Effector CD4-positive, alpha-beta T cell (primary cell): ENCODE measurements at places on chromosomes 2 and 18.

DNA sequence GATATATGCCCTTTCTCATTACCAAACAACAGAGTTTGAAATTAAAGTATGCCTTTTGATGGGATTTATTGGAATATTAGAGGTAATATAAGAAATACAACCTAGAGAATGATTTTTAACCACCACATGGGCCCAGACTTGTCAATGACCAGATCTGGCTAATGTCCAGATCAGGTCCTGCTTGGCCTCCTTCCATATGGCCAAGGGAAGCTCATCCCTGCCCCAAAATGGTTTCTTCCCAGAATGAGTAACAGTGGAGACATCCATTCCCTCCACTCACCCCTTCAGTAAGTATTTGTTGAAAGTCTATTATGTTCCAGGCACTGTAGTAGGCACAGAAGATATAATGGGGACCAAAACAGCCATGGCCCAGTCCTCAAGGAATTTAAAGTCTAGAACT is 54.9 kb downstream of the ANTXR1 start:
- DNase-seq = no peak

- no peak for DNase-seq
Measured at GRCh38 chr2:46801731-46802664, 113.6 kb downstream of the MCFD2 start.

- DNase-seq = no peak
Measured at GRCh38 chr2:144922519-144922918, 402.6 kb upstream of the ZEB2 start.

DNA sequence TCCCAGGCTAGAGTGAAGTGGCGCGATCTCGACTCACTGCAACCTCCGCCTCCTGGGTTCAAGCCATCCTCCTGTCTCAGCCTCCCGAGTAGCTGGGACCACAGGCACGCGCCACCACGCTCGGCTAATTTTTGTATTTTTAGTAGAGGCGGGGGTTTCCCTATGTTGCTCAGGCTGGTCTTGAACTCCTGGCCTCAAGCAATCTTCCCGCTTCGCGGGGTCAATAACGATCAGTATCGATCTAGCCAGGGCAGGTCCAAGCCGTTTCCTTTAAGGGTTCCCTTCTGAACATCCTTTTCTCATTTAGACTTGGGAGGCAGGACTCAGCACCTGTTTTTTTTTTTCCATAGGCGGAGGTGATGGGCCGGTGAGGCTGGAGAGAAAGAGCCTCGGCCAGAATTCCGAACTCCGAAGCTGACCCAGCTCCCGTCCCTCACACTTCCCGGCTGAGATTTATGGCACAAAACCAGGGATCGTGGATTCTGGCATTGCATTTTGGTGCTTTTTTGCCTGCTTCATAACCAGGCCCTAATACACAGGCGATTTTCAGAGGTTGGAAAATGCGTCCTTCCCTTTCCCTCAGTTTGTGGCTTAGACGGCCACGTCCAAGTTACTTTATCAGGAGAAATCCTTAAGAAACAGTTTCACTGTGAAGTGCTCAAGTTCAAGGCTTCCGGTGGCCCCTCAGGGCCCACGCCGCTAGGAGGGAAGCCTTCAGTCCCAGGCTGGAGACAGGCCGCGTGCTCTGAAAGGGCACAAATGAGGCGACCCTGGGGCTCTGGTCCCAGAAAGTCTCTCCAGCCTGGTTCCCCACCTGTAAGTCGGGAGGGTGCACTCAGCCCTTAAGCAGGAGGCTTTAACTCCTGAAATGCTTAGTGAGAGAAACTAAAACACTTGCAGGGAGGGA is 998 bp upstream of the SLC66A3 start:
- no peak for DNase-seq

DNA sequence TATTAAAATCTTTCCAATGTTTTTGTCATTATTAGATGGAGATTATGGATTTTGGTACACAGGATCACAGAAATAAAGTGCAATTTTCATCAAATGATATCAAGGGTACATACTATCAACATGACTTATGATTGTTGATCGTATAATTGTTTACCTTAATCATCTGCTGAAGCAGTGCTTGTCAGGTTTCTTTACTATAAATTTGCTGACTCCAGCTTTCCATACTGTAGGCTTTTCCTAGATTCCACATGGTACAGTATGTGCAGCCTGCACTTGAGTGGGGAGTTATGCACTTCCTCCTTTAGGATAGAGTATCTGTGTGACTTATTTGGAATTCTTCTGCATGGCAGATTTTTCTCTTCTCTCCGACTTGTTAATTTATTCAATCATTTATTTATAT is 187.6 kb upstream of the DPP10 start:
- DNase-seq = no peak

GRCh38 chr18:47883771-47884413 is 46.6 kb downstream of the SMAD2 start:
- DNase-seq = no peak

GRCh38 chr18:9846162-9846925 is 39.4 kb upstream of the TXNDC2 start:
- no peak for DNase-seq

- DNase-seq = no peak
Measured at GRCh38 chr2:36355151-36355889, at the start of gene CRIM1. Gene CRIM1 (plus strand): TSS chr2:36355778. CDS start chr2:36356293, 515 bp downstream.

GRCh38 chr18:2002151-2002550 is 569.2 kb downstream of the METTL4 start:
- DNase-seq = no peak

- DNase-seq = no peak
Measured at GRCh38 chr2:112262876-112263275, 8.0 kb upstream of the ZC3H8 start.

- DNase-seq = no peak
Measured at GRCh38 chr2:37587817-37588216, 83.6 kb downstream of the CDC42EP3 start.

GRCh38 chr2:64982311-64982857 is 6.8 kb upstream of the SLC1A4 start:
- no peak for DNase-seq

DNA sequence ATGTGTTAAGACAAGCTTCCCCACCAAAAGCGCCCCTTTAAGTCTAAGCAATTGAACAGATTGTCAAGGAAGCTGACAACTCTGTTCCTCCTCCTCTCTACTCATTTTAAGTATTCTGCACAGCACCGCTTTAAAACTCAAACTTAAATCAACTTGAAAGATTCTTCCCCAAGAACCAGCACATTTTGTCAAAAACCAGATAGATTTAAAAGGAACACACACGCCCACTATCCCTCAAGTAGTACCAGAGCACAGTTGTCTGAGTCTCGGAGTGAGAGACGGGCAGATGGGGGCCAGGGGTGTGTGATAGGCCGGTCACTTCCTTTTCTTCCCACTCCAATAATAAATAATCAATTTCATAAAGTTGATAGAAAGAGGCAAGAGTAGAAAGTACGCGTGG is 67.7 kb upstream of the POU3F3 start:
- no peak for DNase-seq

GRCh38 chr2:220465700-220466099 is 838.3 kb downstream of the SLC4A3 start:
- no peak for DNase-seq

DNA sequence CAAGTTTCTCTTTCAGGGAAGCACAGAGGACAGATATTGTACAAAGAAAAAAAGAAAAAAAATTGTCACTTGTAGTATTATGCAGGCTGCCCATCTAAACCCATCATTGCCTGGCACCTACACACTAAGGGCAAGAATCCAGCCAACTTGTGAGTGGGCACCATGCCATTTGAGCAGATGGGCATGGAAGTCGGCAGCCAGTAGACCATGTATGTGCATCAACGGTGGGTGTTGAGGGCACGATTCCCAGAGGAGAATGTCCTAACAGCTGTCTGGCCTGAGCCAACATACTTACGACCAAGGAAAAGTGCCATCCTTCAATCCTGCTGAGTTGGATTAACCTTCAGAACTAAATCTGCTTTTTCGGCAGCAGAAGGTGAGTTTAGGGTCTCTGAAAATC is 63.9 kb downstream of the ARHGAP15 start:
- DNase-seq = no peak

GRCh38 chr2:23269747-23270146 is 115.2 kb upstream of the KLHL29 start:
- no peak for DNase-seq

GRCh38 chr2:173271135-173271534 is 83.5 kb upstream of the CDCA7 start:
- no peak for DNase-seq

DNA sequence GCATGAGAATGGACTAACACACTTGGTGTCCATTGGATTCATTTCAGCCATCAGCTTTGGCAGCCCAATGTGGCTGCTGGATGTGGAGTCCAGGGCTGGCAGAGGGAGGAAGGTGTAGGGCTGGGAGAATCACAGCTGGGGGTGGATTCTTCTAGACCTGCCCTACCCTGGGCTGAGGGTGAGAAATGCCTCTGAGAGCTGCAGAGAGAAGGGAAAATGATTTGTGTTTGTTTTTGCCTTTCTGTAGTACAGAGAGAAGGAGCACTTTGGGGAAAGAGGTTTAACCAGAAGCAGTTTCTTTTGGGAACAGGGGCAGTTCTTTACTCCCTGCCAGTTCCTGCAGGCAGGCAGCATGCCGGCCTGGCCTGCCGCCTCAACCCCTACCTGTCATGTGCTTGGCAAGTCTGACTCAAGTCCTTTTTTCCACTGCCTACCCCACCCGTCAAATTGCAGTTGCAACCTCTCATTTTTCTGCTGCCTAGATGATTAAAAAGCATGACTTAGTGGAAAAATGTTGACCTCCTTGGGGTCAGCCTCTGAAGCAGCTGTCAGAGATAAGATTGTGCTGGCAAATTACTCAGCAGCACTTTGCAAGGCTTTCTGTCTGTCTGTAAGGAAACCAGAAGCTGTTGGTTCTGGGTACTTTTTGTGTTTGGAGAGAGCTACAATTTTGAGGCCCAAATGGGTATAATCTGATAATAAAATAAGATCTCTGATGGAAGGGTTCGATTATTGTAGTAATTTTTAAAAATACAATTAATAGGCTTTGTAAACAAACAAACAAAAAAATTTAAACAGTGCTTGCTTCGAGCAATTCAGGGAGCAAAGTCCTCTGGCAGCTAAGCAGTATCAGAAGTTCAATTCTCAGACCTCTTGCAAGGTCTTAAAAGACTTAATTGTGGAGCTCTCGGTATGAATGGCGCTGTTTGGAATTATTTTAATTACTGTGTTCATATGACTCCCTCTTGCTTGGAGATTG is 21.7 kb downstream of the LBH start:
- no peak for DNase-seq

GRCh38 chr18:64132871-64133270 is 16.0 kb downstream of the LINC00305 start:
- DNase-seq = no peak

DNA sequence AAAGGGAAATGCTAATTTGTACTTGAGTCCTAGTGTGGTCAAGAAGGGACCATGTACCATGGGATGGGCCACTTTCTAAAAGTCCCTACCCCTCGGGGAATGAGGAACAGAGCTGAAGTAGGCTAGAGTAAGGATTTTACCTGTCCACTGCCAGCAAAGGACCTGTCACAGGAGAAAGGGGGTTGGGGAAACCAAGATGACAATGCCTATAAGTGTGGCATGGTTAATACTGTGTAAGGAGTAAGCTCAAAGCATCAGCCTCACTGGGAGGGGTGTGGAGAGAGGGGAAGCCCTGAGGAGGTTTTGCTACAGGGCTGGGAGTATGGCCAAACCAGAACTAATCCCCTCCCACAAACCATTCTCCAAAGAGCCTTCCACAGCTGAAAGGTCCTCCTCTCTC is 15.8 kb downstream of the GKN2 start:
- no peak for DNase-seq

GRCh38 chr2:101827246-101827645 is 129.7 kb downstream of the MAP4K4 start:
- no peak for DNase-seq

- no peak for DNase-seq
Measured at GRCh38 chr2:186977433-186978045, 128.6 kb upstream of the ZSWIM2 start.

DNA sequence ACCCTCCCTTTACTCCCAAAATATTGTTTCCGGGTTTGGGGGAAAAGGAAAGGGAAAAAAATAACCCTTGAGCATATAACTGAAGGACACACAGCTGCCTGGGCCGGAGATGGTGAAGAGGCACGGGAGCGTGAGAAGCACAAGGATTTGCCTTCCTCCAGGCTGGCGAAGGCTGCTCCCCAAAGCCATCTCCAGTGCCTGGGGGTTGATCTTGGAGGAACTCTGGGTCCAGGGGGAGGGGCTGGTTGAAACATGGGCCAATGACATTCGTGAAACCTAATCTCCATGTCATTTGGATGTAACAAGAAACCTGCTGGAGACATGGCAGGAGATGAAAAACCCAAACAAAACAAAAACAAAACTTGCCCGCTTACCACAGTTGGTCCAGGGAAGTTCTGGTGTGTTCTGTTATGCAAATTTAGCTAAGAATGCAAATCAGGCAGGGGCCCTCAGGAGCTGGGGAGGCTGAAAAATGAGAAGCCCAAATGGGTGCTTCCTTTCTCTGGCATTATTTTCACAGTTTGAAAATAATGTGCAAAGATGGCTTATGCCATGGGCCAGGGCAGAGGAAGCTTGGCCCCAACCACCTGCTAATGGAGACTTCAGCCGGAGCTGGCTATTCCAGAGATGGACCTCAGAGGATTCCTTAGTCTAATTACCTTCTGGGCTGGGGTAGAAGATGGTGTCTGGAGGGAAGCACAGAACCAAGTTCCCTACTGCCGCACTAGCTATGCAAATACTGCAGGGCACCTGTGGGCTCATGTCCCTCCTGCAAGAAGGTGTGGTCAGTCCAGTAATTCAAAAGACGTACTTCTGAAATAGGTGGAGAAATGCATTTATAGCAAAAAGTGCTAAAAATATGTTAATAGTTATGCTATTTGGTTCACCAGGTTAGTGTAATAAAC is 180.9 kb downstream of the BCL2 start:
- no peak for DNase-seq

- no peak for DNase-seq
Measured at GRCh38 chr2:81481994-81482368, 1177.4 kb upstream of the LRRTM1 start.

GRCh38 chr2:223563462-223563861 is 38.7 kb downstream of the SCG2 start:
- no peak for DNase-seq

DNA sequence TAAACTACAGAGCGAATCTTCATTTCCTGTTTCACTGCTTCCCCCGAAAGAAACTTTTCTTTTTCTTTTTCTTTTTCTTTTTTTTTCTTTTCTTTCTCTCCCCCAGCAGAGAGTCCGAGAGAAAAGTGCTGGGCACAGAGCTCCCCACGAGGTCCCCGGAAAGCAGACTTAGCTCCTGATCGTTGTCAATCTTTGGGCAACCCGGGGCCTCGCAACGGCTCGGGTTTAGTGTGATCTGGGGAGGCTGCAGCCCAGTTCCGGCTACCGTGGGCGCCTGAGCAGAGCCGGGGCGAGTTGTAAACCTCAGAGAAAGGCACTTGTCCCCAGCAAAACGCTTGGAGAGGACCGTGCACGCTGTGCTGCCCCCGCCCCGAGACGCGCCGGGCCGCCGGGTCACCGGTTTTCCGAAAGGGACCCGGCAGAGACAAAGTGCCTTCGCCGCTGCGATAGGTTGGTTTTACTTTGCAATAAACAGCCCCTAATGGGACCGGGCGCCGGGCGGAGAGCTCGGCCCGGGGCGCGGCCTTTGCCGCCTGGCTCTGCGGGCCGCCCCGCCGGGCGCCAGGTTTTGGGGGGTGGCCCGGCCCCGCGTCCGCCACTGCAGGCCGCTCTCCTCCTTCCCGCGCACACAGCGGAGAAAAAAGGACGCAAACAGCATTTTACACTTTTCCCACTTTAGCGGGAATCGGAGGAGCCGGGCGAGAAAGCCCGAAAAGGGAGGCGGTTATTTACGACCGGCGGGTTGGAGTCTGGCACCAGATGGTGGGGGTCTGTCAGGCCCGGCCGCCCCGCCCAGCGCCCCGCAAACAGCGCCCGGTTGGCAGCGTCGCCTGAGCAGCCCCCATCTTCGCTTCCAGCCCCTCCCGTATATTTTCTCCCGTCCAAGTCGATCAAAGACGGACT is 136.0 kb downstream of the INSIG2 start:
- no peak for DNase-seq
